Memory B cell (primary cell): ENCODE measurements at places on chromosomes 16 and 17.

GRCh38 chr16:17173281-17173680, 297.5 kb downstream of the XYLT1 start:
- no peaks in the 10 kb centered on the region for H3K27me3 ChIP-seq
- peak; percentile 7 for DNase-seq
- H3K4me3 ChIP-seq = peak overlapping the region; percentile 24
- H3K27ac ChIP-seq = peak overlapping the region; percentile 38
- peaks cover 18% of the 10 kb centered on the region for H3K36me3 ChIP-seq

GRCh38 chr16:88971371-88972097, 5.5 kb downstream of the CBFA2T3 start:
- H3K4me1 ChIP-seq = peaks cover 63% of the 10 kb centered on the region
- H3K4me3 ChIP-seq = peak overlapping the region; percentile 71
- peak overlapping the region; percentile 92 for H3K27ac ChIP-seq

- H3K4me3 ChIP-seq = peak overlapping the region; percentile 70
- peaks cover 5% of the 10 kb centered on the region for H3K36me3 ChIP-seq
- DNase-seq = peak; percentile 54
- H3K27me3 ChIP-seq = no peaks in the 10 kb centered on the region
Measured at GRCh38 chr16:8729779-8730334, 55.4 kb downstream of the ABAT start.

- H3K27me3 ChIP-seq = peaks cover 8% of the 10 kb centered on the region
- no peak within 1 kb of the TSS for H3K4me3 ChIP-seq
- H3K27ac ChIP-seq = no peak within 1 kb of the TSS
Measured at GRCh38 chr17:43661699-43662412, at the start of gene MEOX1. Gene MEOX1, minus strand, starts transcription at chr17:43661922. Its CDS starts 388 bp downstream, at chr17:43661534.

DNA sequence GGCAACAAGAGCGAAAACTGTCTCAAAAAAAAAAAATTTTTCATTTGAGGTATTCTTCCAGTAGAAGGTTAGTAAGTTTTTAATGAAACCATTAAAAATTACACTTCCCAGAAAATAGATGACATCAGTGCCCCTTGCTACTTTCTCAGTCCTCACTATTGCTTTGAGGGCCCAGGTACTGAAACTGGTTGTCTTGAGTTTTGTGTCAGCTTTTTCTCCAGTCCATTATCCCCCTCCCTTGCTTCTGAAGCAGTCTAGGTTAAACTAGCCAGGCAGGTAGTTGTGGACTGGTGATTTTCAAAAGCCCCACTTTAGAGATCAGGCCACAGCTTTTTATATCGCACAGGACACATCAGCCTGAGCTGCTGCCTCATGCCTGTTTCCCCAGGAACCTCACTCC, 10.9 kb downstream of the SMCR8 start:
- DNase-seq = no peak
- H3K4me1 ChIP-seq = peaks cover 12% of the 10 kb centered on the region
- peaks cover 19% of the 10 kb centered on the region for H3K36me3 ChIP-seq
- H3K27ac ChIP-seq = peak overlapping the region; percentile 45

DNA sequence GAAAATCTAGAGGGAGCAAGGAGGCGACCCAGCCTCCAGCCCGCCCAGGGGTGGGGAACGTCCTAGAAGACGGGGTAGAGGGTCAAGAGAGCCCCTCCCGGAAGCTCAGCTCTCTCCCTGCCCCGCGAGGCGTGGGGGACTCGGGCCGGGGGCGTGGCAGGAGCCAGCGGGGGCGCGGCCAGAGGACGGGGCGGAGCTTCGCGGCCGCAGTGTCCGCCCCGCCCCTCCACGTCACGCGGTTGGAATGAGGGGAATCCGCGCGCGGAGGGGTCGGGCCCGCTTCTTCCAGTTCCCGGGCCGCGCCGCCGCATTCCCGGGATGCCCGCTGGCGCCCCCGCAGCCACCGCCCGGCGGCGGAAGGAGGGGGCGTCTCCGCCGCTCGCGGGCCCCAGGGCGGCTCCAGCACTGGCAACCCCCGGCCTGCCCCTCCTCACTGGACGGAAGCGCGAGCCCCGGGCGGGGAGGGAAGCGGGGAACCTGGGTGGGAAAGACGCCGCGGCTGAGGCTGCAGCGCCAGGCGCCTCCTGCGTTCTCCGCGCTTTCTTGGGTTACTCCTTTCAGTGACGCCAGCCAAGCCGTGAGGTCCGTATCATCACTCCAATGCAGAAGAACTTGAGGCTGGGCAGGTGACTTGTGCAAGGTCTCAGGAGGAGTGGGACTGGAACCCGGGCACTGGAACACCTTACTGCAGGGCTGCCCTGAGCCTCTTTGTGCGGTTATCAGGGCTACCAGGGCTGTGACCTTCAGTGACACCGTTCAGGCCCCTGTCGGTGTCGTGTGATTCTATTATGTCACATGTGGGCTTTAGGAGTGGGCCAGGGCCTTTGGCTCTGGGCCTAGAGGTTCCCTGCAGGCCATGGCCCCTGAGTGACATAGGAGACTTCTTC, 4.3 kb downstream of the MYO1C start:
- no peaks in the 10 kb centered on the region for H3K27me3 ChIP-seq
- peaks cover 30% of the 10 kb centered on the region for H3K4me1 ChIP-seq
- peak overlapping the region; percentile 95 for H3K4me3 ChIP-seq

- H3K27me3 ChIP-seq = peaks cover 3% of the 10 kb centered on the region
- peak overlapping the region; percentile 72 for H3K4me3 ChIP-seq
- H3K36me3 ChIP-seq = no peaks in the 10 kb centered on the region
Measured at GRCh38 chr16:67244387-67245185, 2.7 kb downstream of the FHOD1 start.

DNA sequence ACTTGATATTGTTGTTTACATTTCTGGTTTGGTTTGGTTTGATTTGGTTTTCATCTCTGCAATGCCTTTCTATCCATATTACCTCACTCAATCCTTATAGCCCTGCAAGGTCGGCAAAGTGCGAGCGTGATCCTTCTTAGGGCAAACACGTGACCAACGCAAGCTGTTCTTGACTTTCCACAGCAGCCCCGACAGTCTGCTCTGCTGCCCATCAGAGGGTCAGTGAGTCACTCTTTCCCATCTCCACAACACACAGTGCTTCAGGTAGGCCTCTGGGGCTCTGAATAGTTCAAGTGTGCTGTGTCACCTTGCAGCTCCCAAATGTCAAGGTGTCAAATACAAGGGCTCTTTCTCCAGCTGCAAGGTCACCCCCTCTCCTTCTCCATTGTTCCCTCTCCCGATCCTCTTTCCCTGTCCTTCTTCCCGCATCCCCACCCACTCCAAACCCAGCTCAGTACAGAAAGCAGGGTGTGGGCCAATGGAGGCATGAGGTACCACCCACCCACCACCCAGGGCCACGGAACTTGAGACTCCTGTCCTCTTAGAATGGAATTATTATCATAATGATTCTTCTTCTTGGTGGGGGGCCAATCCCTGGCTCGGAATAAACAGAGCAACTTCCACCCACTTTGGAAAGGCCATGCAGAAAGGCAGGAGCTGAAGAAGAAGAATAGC, 139.7 kb downstream of the SLC39A11 start:
- peaks cover 9% of the 10 kb centered on the region for H3K36me3 ChIP-seq
- H3K4me1 ChIP-seq = peaks cover 10% of the 10 kb centered on the region
- no peak overlapping the region for H3K4me3 ChIP-seq
- no peak overlapping the region for H3K27ac ChIP-seq

DNA sequence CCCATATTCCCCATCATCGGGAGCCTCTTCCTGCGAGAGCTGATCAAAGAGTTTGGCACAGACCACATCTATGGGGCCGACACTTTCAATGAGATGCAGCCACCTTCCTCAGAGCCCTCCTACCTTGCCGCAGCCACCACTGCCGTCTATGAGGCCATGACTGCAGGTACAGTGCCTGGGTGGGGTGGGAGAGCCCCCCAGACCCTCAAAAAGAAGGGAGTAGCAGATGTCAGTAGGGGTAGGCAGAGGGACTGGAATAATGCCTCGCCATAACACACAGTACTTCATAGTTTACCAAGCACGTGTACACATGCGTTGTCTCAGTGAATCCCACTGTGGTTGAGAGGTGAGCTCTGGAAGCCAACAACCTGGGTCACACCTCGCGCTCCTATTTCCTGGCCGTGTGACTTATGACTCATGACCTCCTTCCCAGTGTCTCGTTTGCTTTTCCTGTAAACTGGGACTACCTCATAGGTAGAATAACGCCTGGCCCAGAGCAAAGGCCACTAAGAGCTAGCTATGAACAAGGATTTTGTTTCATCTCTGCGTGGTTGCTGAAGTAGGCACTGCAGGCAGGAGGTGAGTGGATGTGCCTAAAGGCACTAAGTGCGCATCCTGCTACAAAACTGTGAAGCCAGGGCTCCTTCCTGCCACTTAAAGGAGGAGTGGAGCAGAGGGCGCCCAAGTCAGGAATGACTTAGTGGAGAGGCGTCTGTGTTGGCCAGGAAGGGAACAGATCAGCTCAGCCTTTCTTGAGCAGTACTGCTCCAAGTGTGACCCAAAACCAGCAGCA, 5.2 kb downstream of the NAGLU start:
- DNase-seq = no peak
- H3K27ac ChIP-seq = no peak overlapping the region
- peaks cover 4% of the 10 kb centered on the region for H3K36me3 ChIP-seq
- no peaks in the 10 kb centered on the region for H3K27me3 ChIP-seq
- H3K4me3 ChIP-seq = no peak overlapping the region

DNA sequence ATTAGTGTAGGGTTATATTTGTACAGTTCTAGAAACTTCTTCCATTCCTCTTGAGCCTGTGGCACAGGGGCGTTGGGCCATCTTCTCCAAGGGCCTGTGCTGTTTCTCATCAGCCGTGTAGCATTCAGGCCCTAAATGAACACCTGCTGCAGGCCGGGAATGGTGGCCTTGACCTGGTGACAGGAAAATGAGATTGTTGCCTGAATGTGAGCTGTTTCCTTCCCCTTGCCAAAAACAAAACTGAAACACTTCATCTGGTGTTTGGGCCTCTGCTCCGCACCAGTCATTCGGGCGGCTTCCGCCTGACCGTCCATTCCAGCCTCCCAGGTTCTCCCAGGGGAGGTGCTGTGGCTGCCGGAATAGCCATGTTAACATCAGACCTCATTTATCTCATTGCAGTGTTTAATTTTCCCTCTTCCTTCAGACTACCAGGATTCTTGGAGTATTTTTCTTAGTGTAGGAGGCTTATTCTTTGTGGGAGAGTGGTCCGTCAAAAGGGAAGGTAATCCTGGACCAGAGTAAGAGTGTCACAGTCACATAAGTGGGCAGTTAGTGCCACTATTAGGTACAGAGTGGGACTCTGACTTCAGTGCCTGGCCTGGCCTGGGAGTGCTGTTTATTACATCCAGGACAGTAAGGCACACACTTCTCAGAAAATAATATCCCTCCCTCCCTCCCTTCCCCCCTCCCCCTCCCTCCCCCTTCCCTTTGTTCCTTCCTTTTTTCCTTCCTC, 61.9 kb downstream of the WWP2 start:
- H3K36me3 ChIP-seq = peaks cover 13% of the 10 kb centered on the region
- H3K27me3 ChIP-seq = no peaks in the 10 kb centered on the region
- H3K4me3 ChIP-seq = peak overlapping the region; percentile 87
- H3K4me1 ChIP-seq = peaks cover 17% of the 10 kb centered on the region
- peak overlapping the region; percentile 94 for H3K27ac ChIP-seq

DNA sequence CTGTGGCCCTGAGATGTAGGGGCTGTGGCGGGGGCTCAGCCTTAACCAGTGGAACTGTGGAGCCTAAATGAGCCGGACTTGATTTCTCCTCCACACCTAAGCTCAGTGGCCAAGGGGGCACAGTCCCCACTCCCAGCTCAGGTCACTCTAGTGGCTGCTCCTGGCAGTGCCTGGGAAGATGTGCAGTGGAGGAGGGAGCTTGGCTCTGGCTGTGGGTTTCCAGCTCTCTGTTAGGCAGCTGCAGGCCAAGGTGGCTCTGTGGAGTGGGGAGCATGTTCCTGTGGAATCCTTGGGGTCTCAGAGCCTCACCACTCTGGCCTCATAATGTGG, 76.3 kb downstream of the AMFR start:
- H3K27ac ChIP-seq = no peak overlapping the region
- H3K36me3 ChIP-seq = no peaks in the 10 kb centered on the region
- H3K4me1 ChIP-seq = no peaks in the 10 kb centered on the region

DNA sequence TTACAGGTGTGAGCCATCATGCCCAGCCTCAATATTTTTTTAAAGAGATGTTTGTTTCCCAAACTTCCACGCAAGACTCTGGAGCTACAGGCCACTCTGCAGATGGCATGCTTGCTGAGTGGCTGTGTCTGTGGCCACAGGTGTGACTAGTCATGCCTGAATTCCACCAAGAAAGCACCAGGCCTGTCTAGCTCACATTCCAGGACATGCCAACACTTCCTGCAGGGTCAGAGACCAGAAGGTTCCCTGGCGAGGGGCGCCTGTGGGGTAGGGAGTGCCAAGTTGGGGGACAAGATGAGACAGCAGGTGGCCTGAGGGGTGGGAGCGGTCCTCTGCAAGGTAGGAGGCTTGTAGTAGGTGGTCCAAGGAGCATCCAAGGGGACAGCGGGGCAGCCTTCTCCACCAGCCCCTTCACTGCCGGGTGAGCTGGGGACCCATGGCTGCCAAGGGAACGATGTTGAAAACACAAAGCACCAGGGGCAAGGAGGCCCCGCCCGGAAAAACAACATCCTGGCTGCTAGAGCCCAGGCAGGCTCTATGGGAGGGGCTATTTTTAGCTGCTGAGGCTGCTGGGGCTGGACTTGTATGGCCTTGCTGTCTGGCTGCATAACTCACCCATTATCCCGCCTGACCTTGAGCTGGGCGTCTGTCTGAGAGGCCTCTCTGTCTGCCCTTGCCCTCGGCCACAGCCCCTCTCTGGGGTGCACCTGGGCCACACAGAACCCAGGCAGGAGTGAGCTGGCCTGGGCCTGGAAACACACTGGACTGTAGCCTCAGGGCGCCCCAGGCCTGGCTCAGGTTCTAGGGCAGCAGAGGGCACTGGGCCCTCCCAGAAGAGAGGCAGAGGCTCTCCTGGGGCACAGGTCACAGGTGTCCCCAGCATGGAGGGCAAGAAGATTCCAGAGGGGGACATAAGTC, 5.7 kb downstream of the TRIM47 start:
- H3K27ac ChIP-seq = no peak overlapping the region
- H3K36me3 ChIP-seq = no peaks in the 10 kb centered on the region
- H3K27me3 ChIP-seq = no peaks in the 10 kb centered on the region
- H3K4me3 ChIP-seq = no peak overlapping the region
- no peak for DNase-seq

GRCh38 chr16:54135361-54136275, 151.0 kb downstream of the IRX3 start:
- H3K27me3 ChIP-seq = peaks cover 1% of the 10 kb centered on the region
- no peak overlapping the region for H3K27ac ChIP-seq
- H3K4me1 ChIP-seq = no peaks in the 10 kb centered on the region
- no peaks in the 10 kb centered on the region for H3K36me3 ChIP-seq

DNA sequence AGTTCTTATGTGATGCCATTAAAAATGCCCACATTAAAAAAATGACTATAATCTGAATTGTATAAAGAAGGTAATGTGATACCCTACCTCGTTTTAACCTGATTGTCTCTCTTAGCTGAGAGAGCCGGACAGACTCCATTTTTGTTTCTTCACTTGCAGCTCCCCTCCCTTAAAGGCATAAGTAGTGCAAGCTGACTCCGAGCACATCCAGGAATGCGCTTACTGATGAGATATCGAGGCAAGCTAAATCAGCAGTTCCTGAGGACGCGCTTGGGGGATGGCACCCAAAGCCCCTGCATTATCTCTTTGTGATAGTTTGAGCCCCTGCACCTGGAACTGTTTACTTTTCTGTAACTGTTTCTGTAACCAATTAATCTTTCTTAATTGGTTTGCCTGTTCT, 6.3 kb downstream of the KRT24 start:
- peaks cover 5% of the 10 kb centered on the region for H3K27me3 ChIP-seq
- no peak overlapping the region for H3K4me3 ChIP-seq
- no peak overlapping the region for H3K27ac ChIP-seq
